ENCODE measurements at places on chromosomes 13 and 19.

- DNase-seq: no peak
Measured at GRCh38 chr19:29922972-29923371, 19.1 kb upstream of the URI1 start.

DNA sequence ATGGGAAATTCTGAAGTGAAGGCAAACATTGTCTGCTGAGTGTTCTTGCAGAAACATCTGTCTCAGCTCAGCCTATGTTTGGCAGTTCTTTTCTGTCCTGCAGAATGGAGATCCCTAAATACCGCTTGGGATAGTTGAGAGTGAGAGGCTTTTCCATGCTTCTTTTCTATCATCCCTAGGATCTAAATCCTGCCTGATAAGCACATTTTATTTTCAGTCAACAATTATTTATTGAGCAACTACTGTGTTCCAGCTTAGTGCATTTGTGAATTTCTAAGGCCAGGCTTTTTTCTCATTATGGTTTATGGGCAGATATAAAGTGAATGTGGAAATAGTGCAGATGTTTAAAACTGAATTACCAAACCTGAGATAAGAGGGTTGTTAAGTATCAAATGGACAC, 62.6 kb downstream of the SLC10A2 start:
- no peak for DNase-seq

DNA sequence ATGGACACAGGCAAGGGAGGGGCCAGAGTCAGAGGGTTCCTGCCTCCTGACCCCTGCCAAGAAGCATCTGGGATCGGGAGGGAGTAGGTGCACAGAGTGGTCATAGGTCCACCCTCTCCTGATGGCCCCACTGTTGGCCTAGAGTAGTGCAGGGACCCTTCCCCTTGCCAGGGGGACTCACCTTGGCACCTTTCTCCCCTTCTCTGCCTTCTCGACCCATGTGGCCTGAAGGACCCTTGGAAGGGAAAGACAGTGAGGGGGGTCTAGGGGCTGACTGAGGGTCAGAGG, 33.3 kb upstream of the OLFM2 start:
- DNase-seq: no peak

DNA sequence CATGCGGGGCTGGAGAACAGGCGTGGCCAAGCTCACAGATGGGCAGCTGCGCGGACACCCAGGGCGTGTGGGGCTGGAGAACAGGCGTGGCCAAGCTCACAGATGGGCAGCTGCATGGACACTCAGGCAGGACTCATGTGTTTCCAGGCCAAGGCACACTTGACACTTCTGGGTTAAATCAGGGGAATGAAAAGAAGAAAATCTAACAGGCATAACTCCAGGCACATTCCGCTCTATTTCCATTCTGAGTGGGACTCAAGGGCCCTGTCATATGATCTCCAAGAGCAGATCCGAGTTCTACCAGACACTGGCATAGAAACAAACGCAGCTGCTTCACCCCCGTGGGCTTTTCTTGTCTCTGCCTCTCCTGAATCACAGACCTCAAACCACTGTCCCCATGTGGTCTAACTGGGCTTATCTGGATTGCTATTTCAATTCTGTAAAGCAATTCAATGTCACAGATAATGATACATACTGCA, 17.4 kb upstream of the C13orf46 start:
- DNase-seq: no peak

- no peak for DNase-seq
Measured at GRCh38 chr13:79990048-79990447, 350.9 kb downstream of the SPRY2 start.

DNA sequence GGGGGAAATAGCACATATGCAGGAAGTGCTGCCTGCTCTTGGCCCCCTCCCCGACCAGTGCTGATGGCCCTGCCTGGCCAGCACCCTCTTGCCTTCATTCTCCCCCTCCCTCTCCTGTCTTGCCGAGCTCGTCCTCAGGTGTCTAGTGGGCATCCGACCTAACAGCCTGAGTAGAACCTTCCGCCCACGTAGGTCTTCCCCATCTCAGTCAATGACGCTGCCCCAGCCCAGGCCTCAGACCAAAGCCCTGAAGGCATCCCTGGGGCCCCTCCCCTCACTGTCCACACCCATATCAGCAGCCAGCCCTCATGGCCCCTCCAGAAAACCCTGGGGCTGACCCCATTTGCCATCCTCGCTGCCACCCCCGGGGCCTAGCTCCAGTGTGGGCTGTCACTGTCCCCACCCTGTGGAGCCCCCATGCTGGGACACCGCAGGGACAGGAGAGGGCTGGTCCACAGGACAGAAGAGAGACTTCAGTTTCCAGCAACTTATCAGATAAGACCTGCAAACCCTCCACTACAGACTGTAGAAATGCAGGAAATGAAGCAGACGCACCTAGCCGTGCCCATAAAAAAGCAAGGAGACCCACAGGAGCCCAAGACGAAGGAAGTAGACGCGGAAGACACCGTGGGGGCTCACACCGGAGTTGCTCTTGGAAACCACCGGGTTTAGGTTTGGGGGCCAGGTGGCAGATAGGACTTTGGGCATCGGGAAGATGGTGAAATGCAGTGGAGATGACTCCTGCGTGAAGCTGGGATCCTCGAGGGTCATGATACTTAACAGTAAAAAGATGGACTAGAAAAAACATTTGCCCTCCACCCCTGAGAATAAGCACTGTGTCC, 38.3 kb downstream of the AP1M1 start:
- DNase-seq: no peak

DNA sequence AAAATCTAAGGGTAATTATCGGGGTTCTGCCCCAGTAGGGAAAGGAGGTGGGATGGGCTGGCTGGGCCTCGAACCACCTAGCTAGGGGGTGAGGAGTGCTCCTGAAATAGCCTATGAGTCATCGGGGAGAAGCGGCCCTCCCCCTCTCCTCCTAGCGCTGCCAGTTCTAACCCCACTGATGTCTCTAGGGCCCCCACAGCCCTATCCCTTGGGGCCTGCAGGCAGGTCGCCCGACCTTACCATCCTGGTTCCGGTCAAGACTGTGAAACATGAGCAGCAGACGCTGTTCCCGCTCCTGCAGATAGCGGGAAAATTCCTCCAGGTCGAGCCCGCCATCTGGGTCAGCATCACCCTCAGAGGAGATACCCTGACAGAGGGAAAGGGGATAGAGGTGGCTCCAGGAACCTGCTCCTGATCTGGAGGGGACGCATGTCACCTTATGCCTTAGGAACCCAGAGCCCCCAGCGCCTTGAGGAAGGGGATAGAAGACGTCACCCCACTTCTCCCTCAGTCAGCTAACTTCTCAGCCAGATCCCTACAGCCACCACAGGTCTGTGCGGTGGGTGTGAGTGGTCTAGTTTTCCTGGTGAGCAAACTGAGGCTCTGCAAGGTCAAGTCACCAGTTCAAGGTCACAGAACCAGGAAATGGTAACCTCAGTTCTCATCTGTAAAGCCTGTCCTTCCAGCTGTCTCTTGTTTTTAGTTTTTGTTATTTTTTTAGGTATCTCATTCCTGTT, 1.5 kb downstream of the SLC25A23 start:
- no peak for DNase-seq

GRCh38 chr19:54354761-54355160, 10.0 kb downstream of the LAIR1 start:
- no peak for DNase-seq

GRCh38 chr13:84487752-84488151, 605.5 kb upstream of the SLITRK1 start:
- DNase-seq: no peak

DNA sequence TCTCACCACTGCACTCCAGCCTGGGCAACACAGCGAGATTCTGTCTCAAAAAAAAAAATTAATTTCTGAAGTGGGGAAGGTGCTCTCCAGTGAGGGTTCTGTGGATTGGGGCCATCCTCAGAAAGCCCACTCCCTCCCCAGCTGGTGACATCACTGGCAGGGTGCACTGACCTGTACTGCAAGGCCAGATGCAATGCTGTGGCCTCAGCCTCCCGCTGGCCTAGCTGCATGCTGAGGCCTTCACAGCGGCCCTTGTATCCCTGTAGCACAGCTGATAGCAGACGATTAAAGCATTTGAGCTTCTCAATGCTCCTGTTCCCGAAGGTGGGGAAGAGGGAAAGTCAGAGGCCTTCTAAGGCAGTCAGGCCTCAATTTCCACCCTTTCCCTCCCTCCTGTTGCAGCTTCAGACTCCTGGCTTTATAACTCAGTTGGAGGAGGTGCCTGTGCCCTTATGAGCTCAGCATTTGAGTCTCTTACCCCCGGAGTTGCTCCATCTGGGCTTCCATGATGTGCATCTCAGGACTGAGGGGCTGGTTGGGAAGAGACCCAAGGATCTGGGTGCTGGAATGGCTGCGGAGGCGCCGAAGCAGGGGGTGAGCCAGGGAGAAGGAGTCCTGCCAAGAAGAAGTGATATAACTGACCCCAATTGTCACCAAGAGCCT, 5.3 kb downstream of the USHBP1 start:
- no peak for DNase-seq

GRCh38 chr19:53907690-53908089, 1.4 kb upstream of the CACNG7 start:
- no peak for DNase-seq

DNA sequence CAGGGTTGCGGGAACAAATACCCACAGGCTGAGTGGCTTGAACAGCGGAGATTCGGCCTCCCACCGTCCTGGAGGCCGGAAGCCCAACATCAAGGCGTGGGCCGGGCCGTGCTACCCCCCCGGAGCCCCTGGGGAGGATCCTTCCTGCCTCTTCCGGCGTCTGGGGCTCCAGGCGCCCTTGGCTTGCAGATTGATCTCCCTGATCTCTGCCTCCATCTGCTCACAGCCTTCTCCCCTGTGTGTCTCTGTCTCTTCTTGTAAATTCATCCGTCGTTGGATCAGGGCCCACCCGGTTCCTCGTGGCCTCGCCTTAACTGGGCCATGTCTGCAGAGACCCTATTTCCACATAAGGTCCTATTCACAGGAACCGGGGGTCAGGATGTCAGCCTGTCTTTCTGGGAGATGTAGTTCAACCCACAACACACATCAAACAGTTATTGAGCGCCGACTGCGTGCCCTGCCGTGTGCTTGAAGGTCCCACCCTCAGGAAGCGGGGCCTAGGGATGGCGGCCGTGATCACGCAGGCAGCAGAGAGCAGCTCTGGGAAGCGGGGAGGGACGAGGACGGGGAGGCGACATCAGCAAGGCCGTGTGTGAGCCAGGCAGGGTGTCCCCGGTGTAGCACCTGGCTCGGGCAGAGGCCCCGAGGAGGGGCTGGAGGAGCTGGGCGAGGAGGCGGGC, 21.3 kb downstream of the HCN2 start:
- DNase-seq: no peak

Measured in activated CD8-positive, alpha-beta memory T cell treated with anti-CD3 and anti-CD28 coated beads for 4 hours (primary cell).